ENCODE measurements at places on chromosomes 13 and 19.

DNA sequence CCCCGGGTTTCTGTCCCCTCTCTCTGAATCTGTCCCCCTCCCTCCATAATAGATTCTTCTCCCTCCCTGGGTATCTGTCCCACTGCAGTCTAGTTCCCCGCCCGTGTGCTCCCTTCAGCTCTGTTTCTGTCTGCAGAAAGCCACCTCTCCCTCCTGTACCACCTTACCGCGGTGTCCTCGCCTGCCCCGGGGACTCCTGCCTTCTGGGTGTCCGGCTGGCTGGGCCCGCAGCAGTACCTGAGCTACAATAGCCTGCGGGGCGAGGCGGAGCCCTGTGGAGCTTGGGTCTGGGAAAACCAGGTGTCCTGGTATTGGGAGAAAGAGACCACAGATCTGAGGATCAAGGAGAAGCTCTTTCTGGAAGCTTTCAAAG is 1.3 kb downstream of the FCGRT start:
- DNase-seq, result no peak

DNA sequence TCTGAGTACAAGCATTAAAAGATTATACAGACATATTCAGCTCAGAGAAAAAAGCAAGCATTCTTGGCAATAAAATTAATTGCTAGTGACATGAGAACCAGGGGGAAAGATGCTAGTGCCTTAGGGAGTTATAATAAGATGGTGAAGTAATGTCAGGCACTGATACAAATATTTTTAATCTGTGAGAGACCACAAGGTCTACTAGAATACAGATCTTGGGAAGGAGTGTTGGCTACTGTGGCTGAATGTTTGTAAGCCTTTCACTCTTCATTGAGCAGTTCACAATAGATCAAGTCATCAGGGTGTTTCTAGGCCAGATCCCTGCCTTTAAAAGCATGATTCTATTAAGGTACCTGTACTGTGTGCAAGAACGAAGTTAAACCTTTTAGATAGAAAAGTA is 16.4 kb downstream of the FREM2 start:
- DNase-seq, result no peak

DNA sequence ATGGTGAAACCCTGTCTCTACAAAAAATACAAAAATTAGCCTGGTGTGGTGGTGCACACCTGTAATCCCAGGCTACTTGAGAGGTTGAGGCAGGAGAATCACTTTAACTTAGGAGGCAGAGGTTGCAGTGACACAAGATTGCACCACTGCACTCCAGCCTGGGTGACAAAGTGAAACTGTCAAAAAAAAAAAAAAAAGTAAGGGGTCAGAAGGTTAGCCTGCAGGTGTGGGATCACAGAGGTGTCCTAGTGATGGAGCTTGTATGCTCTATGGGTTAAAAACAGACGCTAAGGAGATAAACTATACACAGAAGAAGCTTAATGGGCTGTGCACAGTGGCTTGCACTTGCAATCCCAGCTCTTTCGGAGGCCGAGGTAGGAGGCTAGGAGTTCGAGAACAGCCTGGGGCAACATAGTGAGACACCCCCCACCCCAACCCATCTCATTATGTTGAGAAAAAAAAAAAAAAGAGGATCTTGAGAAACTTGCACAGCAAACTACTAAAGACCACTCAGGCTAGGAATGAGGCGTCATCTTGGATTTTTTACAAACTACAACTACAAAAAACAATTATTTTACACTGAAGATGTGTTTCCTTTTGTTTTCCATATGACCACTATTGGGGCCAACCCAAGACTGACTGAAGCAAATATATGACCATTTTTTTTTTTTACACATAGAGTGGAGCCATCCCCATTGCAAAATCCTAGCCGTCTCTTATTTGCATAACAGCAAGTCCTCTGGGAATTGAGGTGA is 7.9 kb downstream of the FOSB start:
- DNase-seq, result no peak

- DNase-seq, result no peak
Observed at GRCh38 chr13:79807554-79807953, 326.6 kb downstream of the NDFIP2 start.

- DNase-seq, result no peak
Observed at GRCh38 chr19:40592170-40592569, 9.0 kb upstream of the LTBP4 start.

DNA sequence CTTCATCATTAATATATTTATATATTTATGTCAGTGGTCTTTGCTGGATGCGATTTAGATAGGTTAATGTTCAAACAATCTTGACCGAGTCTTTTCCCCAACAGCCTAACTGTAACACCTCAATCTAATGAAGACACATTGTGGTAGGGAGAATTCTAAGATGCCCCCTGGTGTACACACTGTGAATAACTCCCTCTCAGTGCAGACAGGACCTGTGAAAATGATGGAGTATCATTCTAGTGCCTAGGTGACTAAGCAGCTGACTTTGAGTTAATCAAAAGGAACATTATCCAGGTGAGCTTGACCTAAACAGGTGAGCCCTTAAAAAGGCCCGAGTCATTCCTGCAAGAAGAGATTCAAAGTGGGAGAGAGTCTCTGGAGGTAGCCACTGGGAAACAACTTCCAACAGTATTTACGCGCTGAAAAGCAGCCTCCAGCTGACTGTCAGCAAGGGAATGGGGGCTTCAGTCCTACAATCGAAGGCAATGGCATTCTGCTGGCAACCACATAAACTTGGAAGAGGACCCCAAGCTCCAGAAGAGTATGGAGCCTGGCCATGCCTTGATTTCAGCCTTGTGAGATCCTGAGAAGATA is 28.0 kb upstream of the KBTBD7 start:
- DNase-seq, result peak; percentile 13

DNA sequence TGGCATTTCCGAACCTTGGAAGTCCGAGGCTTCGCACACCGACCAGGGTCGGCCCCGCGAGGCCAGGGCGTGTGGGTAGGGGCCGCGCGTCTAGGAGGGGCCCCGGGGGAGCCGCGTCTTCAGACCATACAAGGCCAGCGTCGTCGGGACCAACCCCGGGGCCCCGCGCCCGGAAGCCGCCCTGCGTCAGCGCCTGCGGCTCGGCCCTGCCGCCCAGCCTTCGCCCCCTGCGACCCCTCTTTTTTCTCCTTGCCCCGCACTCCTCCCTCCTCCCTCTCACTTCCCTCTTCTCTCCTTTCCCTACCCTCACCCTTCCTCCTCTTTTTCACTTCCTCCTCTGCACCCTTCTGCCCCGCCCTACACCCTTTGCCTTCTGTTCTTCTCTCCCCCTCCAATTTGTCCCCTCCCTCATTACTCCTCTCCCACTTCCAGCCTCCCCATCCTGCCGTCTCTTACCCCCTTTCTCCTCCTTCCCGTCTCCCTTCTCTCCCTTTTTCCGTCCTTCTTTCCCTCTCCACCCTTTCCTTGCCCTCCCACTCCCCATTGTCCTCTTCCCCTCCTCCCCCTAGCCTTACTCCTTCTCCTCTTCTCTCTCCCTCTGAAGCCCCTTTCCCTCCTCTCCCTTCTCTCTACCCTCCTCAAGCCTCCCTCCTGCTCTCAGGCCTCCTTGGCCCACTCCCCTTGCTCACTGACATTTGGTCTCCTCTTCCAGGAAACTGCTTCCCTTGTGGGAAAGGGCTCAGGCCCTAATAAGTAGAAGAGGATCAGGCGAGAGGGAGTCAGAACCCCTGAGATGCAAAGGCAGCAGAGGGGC is 2.2 kb upstream of the PLEKHG2 start:
- peak; percentile 53 for DNase-seq

GRCh38 chr13:111531505-111531904 is 211.1 kb downstream of the TEX29 start:
- DNase-seq, result no peak

DNA sequence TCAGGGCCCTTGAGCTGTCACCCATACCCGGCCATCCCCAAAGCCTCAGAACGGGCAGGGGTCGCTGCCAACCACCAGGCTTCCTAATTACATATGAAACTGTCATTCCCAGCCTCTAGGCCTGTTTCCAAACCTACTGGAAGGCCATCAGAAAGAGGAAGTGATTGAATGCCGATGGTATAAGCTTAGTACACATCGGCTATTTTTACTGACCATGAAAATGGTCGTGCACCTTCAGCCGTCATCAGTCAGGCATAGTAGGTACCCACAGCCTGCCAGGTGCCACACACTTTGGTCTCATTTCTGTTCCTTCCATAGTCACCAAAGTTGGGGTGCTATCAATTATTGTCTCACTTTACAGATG is 10.2 kb downstream of the KRI1 start:
- DNase-seq, result no peak

DNA sequence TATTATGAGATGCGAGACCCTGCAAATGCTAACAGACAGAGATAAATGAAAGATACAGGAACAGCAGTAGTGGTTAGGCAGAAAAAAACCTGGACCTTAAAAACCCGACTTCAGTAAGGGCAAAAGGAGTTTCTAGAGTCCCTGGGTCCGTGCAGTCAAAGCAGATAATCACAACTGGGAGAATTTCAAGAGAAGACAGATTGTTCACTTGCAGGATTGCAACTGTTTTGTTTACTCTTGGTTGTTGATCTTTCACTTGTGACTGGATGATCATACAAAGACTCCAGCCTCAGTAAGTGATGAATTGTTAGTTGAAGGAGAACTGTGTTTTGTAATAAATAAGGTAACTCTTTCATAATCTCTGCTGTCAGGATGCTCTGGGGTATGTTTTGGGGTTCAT is 135.1 kb downstream of the GPC6 start:
- DNase-seq, result no peak

- DNase-seq, result no peak
Observed at GRCh38 chr13:75405976-75406703, 75.8 kb downstream of the TBC1D4 start.

DNA sequence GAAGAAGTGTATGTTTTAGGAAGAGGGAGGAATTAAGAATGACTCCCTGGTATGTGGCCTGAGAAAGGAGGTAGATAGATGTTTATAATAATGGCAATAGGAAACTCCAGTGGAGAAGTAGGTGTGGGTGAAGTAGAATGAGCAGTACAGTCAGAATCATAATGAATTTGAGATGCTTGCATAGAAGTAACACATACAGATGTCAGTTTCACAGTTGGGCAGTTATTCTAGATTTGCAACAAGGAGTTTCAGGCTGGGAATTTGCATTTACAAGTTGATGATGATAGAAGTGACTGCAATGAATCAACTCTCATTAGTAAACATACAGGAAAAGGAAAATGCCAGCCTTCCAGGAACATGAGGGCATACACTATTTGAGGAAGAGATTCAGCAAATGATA is 149.0 kb downstream of the SLITRK1 start:
- no peak for DNase-seq

DNA sequence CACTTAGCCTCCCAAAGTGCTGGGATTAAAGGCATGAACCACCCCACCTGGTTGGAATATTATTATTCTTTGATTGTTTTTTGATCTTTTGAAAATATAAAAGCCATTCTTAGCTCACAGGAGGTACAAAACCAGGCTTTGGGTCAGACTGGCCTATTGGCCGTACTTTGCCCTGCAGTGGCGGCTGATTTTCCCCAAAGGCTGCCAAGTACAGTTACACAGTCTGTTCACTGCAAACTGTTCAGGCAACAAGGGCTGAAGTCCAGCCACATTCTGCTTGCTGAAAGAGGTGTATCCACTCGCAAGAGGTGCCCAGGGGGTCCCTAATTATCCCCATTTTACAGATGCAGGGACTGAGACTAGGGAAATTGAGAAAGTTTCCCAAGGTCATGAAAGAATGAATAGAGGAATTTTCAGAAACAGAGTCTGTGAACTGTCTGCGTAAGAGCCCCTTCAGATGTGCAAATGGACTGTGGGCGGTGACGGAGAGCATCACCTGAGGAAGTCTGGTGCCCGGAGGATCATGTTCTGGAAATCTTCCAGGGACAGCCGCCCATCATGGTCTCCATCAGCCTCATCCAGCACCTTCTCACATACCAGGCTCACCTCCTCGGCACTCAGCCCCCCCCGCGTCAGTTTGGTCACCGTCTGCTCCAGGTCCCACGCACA is 9.0 kb downstream of the CIB3 start:
- DNase-seq, result no peak

- DNase-seq, result no peak
Observed at GRCh38 chr13:75485286-75486062, 3.5 kb upstream of the TBC1D4 start.

DNA sequence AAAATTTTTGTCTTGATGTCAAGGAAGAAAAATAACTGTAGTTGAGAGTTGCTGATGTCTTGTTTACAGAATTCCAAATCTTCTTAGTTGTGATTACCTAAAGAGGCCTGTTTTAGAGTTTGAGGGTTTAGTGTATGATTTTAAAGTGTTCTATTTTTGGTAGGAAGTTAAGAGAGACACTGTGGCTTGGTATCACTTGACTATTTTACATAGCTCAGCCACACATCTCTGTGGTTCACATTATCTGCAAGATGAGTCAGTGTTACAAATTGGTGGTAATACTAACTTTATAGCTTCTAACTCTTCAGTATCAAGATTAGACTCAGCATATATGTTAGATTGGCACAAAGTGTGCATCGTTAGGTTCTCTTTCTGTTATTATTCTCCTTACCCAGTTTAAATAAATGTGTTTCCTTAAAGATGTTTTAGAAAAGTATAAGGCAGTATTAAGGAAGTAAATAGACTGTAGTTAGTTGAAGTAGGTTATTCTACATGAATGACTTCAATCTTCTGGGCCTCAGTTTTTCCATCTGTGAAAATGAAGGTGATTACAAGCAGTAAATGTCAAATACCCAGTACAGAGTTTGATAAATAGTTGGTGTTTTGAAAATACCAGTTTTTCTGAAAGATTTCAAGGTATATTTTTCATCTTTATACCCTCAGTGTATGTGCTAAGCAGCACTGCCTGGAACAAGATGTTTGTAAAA is 33.4 kb downstream of the COG6 start:
- DNase-seq, result no peak

GRCh38 chr19:19550485-19550929 is 12.4 kb downstream of the CILP2 start:
- no peak for DNase-seq

DNA sequence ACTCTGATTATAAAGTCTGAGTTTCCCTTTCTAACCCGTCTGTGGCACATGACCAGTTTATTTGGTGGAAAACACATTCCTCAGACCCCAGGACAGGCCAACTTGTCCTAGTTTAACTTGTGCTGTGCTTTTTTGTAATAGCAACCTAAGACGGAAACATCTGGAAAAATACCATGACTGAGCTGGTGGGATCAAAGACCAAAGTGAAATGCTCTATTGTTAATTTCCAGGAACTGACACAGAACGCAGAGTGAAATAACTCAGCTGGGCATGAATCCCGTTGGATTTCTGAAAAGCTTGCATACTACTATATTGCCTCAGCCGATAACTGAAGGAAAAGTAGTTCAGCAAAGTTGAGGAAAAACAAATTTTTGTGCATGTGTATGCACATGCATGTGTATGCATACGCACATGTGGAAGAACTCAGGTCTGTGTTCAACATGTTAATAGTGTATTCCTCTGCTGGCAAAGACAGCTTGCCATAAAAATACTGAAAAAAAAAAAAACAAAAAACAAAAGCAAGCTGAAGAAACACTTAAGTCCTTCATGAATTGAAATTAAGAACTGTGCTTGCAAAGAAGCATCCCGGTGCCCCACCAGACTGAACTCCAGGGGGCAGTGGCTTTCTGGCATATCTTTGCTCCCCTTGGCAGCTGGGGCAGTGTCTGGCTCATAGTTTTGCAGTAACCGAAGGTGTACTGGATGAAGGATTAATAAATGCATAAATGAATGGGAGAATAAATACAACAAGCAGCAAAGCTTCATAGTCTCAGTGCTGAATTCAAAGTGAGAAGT is 187.8 kb downstream of the LHFPL6 start:
- no peak for DNase-seq

- DNase-seq, result no peak
Observed at GRCh38 chr13:63396746-63397145, 1981.1 kb upstream of the PCDH20 start.

- no peak for DNase-seq
Observed at GRCh38 chr13:112601371-112601770, 13.4 kb upstream of the TUBGCP3 start.

- peak; percentile 1 for DNase-seq
Observed at GRCh38 chr19:56403261-56403660, 871 bp upstream of the ZNF583 start.

All from stimulated activated naive CD4-positive, alpha-beta T cell treated with Interleukin-2 at 50 U/mL for 16 hours (primary cell).